ENCODE measurements at places on chromosomes 4 and X.

- no peak for DNase-seq
Measured at GRCh38 chr4:92988301-92988700, 684.5 kb downstream of the GRID2 start.

DNA sequence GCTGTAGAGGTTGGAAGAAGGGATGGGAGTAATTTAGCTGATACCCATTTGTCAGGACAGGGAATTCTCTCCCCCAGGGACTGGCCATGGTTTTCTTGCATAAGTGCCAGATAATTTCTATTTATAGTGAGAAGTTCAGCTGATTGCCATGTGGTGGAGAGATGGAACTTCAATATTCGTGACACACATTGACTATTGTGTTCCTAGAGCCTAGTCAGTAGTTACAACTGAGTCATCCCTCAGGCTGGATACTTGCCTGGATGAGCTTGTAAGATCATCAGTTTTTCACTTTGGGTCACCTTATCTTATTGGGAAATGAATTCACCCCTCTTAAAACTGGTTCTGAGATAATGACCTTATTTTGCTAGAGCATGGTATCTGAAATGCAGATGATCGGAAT, 32.2 kb downstream of the CFAP299 start:
- no peak for DNase-seq

DNA sequence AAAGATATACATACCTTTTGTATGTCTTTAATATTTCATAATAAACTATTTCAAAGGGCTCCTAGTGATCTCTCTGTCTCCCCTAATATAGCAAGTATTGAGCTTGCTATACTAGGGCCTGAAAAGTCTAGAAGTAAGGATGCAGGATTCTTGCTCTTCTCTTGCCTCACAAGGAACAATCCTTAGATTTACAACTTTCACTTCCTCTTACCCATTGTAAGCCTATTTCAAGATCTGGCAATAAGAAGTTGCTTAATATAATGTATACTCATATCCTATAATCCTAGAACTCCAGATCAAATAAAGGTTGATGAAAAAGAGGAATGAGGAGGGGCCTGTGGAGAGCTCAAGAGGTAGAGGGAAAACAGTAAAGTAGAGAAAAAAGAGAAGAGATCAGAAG, 40.8 kb upstream of the CHRDL1 start:
- DNase-seq: no peak

- no peak for DNase-seq
Measured at GRCh38 chrX:99051639-99052038, 1358.4 kb downstream of the PCDH19 start.

DNA sequence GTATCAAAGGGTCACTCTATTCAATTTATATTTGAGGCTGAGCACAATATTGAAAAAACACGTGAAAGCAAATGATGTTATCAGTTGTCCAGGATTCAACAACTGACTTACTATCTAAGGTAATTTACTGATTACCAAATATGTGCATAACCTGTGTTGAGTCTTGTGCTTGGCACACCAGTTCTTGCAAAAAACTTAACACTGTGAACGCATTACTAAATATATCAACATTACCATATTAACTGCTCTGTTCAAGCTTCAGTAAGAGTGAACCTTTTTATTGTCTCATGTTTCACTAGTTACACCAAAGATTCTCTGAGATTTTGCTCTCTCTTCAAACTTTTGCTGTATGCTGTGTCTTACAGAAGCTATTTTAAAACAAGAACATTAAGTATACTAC, 38.4 kb downstream of the PPARGC1A start:
- DNase-seq: no peak

- no peak for DNase-seq
Measured at GRCh38 chr4:47010347-47010911, 17.0 kb upstream of the GABRA4 start.
